CD4-positive, alpha-beta T cell treated with Interleukin-6 at 100 ng/mL for 8 hours (primary cell): ENCODE measurements at places on chromosomes 2 and 18.
A peak's percentile ranks its signal among the peaks of the same experiment; 100 is the strongest.

- no peak for DNase-seq
These were observed 157.6 kb downstream of the RDH14 start for GRCh38 chr2:18402831-18403230.

DNA sequence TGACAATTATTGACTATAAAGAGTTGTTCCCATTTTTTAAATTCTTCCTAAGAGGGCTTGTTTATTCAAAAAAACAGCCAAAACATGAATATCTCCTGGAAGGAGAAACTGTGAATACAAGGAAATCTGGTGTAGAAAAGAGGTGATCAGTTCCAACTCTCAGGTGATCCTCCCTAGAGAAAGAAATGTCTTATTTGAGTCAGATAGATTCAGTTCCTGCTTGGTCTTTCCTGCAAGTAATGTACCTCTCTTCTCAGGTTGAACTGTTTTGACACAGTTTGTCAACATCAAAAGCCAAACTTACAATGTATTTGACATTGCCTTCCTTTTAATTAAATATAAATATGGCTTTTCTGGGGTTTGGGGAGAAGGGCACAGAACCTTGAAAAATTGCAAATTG, 567.4 kb downstream of the ARHGAP15 start:
- DNase-seq, result no peak

DNA sequence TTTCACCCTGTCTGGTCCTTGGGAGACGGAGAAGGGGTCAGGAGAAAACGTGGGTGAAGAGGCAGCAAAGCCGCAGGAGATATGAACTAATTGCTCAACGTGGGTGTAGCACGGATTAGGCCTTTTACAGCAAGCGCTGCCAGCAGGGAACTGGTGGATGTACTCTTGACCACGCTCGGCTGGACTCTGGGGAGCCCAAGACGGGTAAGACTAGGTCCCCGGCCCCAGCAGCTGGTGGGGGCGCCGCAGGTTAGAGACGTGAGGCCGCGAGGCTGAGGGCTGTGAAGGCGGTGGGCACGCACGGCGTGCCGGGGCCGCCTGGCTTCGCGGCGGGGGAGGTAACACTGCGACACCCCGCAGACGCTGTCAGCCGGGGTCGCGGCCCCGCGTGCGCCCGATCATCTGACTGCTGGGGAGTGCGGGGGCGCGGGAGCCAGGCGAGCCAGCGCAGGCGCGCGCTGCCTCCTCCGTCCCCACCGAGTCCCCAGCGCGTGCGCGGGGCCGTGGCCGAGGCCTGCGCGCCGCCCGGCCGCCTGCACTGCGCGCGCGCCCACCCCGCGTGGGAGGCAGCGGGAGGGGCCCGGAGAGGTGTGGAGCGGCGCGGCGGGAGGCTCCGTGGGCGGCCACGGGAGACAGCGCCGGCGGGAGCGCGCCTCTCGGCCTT, at the start of gene CLIP4:
TSS of gene CLIP4 (plus strand) at position 470 of the 664 bp plus-strand sequence. CDS start 5,974 bp downstream, outside the sequence.
- DNase-seq, result peak; percentile 59

DNA sequence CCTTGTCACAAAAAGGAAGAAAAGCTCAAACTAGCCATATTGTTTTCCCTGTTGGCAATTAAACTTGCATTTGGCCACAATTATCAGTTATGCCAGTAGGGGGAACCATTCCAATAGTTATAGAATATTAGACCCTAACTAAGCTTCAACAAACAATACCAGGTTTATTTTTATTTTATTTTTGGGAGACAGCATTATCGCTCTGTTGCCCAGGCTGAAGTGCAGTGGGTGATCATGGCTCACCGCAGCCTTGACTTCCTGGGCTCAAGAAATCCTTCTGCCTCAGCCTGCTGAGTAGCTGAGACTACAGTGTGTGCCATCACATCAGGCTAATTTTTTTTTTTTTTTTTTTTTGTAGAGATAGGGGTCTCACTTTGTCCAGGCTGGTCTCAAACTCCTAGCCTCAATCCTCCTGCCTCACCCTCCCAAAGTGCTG, 102.1 kb downstream of the ATAD2B start:
- DNase-seq, result peak; percentile 39

DNA sequence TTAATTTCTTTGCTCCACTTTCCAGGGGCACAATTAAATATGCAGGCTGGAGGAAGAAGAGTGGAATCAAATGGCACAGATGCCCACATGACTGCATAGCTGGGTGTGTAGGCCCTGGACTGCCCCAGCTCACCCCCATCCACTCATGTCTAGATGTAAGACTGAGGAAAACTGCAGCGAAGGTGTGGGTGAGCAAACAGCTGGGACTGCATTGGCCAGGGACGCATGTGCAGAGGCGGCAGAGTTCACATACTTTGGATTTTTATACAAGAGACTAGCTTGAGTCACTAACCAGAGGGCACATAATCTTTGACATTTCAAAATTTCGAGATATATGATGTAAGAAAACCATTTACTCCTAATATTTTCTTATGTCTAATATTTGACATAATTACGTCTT, 60.1 kb downstream of the SPIRE1 start:
- no peak for DNase-seq

- DNase-seq, result no peak
These were observed 66.3 kb downstream of the NCKAP1 start for GRCh38 chr2:182971820-182972547.

- no peak for DNase-seq
These were observed 418.6 kb downstream of the PIK3C3 start for GRCh38 chr18:42373584-42373983.

GRCh38 chr2:44930274-44931197, 11.0 kb upstream of the SIX3 start:
- no peak for DNase-seq

- DNase-seq, result no peak
These were observed 5.4 kb upstream of the SPOPL start for GRCh38 chr2:138496096-138496651.

- DNase-seq, result no peak
These were observed 591.2 kb upstream of the POU3F3 start for GRCh38 chr2:104262714-104263113.

DNA sequence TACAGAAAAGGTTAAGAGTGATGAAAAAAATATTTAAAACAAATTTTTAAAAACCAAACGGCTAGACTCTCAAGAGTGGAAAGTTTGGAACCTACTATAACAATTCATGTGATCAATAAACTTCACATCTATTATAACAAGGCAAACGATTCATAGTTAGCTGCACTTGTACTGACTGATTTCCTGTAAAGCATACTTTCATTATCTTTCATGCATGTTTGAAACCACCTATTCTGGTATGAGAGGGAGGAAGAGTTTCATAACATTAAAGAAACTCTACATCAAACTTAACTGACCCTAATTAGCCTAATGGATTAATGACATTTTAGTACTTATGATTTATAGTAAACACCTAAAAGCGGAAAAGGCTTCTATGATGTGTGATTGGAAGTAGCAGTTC, 43.7 kb upstream of the VWC2L start:
- DNase-seq, result no peak

- peak; percentile 55 for DNase-seq
These were observed 43.4 kb downstream of the MYL12B start for GRCh38 chr18:3305354-3305762.

- DNase-seq, result no peak
These were observed 368.4 kb downstream of the EN1 start for GRCh38 chr2:118479020-118479419.

DNA sequence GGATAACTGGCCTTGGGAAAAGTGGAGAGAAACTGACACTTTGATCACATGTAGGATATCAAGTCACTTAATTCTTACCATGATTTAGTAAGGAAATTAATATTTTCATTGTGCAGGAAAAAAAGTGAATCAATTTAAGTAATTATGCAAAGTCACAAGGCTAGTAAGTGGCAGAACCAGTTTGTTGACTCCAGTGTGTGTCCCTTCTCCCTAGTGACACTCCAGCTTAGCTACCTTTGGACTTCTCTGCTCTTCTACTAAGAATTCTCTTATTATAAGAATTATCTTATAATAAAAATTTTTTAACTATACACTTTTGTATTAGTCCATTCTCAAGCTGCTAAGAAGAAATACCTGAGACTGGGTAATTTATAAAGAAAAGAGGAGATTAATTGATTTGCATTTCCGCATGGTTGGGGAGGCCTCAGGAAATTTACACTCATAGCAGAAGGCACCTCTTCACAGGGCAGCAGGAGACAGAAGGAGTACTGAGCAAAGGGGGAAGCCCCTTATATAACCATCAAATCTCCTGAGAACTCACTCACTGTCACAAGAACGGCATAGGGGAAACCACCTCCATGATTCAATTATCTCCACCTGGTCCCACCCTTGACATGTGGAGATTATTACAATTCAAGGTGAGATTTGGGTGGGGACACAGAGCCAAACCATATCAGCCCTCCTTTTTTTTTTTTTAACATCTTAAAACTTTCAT, 13.6 kb downstream of the COL4A4 start:
- DNase-seq, result no peak

DNA sequence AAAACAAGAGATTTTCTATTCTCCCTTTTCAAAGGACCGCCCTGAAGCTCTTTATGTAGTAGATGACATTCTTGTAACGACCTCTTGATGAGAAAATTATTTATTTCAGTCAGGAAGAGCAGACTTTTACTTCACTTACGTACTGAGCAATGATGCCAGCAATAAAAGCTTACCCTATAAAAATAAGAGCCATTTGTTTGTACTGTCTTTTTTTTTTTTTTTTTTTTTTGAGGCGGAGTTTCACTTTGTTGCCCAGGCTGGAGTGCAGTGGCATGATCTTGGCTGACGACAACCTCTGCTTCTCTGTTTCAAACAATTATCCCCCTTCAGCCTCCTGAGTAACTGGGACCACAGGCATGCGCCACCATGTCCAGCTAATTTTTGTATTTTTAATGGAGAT, 39.2 kb downstream of the CRIM1 start:
- no peak for DNase-seq

DNA sequence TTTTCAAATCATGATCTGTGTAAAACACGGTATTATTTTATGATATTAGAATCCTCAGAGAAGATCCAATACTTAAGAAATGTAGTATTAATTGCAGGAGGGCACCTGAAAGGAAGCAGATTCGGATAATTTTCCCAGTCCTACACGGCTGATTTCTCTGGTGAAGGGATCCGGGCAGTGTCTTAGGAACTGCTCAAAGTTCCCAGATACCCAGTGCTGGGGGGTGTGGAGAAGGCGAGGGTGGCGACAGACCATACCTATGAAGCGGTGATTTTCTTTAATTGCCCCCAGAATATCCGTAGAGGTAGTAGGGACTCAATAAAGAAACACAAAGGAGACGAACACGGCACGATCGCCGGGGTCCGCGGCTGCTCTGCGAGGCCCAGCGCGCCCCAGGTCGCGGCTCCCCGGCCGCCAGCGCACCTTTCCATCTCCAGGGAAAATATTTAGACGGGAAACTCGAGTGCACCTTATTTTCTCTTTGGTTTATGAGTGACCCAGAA, 1.4 kb upstream of the SOX11 start:
- no peak for DNase-seq

GRCh38 chr2:85318222-85319074, 9.3 kb downstream of the TGOLN2 start:
- DNase-seq, result no peak

DNA sequence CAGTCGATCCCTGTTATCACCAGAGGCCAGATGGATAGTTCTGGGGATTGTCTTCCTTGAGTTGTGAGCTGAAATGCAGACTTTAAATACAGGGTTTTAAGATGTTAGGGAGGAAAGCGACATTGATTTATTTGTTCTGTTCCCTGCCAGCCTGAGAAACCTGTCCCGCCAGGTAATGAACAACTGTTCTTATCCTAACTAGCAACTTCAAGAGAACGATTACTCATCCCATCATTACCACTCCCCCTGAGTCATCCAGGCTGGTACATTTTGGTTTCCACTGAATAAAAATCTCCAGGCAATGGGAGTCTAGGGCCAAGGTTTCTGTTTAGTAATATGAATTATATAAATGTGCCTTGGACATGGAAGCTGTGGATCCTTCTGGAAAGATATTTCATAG, 131.2 kb downstream of the LYPD6B start:
- DNase-seq, result no peak

DNA sequence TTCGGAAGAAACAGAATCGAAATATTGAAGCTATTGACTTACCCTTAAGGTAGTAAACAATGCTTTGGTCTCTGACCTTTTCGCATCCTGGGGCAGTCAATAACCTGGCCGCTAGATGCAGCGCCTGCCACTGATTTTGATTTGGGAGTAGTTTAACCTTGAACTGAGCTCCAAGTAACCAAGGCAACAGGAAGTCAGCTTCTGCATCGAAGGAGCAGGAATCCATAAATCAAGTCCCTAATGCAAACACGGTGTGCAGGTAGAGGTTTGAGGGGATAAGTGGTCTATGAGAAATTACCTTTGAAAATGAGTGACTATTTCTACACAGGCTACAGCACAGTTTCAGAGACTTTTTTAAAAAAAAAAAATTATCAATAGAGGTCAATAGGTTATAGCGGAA, 353.5 kb downstream of the SETBP1 start:
- DNase-seq, result no peak

- DNase-seq, result no peak
These were observed 455.8 kb upstream of the SALL3 start for GRCh38 chr18:78523850-78524249.

- no peak for DNase-seq
These were observed 46.2 kb upstream of the TRIM43B start for GRCh38 chr2:95530734-95531133.

DNA sequence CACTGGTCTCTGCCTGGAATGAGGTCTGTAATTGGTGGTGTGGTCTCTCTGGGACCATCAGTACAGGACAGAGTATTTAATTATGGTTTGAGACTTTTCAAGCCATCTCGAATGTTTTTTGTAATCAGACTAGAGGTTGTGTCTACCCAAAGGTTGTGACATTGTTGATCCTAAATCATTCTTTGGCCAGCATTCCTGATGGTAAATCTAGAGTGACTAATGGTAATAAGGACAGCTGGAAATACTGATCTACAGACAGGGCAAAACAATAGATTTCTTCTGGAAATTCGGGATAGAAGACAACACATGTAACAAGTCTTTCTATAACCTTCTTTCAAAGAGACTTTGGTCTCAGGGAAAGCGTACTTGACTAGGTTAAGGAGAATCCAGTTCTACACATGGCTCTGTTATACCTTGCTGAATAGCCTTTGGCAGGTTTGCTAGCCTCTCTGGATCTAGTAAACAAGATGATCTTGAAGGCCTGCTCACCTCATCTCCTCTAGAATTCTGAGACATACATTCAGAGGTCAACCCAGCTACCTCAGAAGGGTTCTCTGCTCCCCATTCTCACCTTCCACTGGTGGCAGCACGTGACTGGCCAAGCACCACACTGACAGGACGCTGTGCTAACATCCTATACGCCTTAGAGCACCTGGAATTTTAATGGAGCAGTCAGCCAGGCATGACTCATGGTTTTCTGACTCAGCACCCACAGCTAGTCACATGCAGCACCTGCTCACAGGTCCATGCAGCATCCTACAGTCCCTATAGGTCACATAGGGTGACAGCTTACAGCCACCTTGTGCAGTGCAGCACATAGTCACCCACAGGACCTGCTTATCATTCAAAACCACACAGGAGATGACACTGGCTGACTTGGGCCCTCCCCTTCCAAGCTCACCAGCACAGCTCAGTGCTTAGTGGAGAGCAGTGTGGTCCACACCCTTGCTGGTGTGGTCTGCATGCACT, 12.2 kb downstream of the PLB1 start:
- peak; percentile 5 for DNase-seq

DNA sequence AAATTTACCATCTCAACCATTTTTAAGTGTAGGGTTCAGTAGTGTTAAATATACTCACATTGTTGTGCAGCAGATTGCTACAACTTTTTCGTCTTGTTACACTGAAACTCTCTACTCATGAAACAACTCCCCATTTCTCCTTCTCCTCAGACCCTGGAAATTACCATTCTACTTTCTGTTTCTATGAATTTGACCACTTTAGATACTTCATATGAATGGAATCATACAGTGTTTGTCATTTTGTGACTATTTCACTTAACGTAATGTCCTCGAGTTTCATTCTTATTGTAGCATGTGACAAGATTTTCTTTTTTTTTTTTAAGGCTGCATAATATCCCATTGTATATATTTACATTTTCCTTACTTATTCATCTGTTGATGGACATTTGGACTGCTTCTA, 203.8 kb downstream of the PLCL1 start:
- no peak for DNase-seq
